ENCODE measurements at places on chromosomes 7 and 10.

DNA sequence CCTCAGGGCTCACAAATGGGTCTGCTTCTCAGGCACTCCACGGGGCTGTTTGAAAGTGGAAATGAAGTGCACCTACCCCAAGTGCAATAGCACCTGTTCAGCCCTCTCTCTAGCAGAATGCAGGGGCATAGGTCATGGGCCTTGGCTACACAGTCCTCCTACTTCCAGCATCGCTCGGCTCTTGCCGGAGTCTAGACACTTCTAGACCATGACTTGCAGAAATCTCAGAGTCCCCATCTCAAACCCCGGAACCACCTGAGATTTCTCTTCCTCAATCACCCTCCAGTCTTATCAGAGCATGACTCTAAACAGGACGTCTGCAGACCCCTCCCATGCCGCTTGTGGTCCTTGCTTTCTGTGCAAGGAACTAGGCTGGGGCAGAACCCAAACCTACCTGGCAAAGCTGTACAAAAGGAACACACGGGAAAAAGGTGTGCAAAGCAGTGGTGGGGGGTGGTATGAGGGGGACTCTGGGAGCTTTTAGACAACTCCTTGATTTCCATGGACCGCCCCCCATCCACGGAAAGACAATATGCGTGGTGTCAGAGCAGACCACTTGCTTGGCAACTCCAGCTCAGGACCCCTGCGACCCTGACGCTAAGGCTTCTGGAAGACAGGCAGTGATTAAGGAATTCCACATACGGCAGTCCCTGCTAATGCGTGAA lies 13.8 kb downstream of the TMEM273 start:
- DNase-seq: no peak

- no peak for DNase-seq
These were observed 345.7 kb downstream of the PTPRN2 start for GRCh38 chr7:158241919-158242318.

DNA sequence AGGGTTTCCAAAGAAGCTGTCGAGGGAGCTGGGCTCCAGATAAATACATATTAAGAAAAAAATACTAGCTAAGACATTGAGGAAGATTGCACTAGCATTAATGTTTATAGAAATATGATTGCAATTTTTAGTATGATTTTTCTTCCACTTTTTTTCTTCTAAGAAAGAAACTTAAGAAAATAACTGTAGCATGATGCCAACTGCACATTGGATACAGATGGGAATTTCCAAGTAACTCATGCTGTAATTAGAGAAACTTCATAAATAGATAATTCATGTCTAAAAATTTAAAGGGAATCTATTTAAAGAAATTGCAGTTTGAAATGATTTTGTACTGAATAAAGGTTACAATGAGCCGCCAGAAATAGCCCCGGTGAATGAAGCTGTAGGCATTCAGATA lies 119.4 kb downstream of the POLR1F start:
- DNase-seq: no peak

DNA sequence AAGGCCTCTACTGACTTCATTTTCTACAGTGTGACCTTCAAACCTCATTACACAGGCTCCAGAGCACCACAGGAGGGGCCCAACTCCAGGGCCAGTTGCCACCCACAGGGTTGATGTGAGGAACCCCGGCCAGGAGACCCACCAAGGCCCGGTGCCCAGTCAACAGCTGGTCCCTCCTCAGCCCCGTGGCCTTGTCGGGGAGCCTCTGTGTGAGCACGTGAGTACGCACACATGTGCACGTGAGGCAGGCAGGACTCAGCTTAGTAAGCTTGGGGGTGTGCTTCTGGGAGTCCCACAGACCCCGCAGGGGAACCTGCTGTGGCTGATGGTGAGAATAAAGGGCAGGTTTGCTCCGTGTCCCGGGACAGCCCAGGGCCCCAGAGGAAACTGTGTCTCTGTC lies 104.5 kb downstream of the VIPR2 start:
- no peak for DNase-seq

GRCh38 chr10:3173171-3173878 lies 743 bp upstream of the PITRM1 start:
- peak; percentile 66 for DNase-seq

- DNase-seq: no peak
These were observed 2.4 kb upstream of the SERPINE1 start for GRCh38 chr7:101124376-101125056.

GRCh38 chr10:79409726-79410085 lies 35.7 kb downstream of the ZCCHC24 start:
- no peak for DNase-seq

DNA sequence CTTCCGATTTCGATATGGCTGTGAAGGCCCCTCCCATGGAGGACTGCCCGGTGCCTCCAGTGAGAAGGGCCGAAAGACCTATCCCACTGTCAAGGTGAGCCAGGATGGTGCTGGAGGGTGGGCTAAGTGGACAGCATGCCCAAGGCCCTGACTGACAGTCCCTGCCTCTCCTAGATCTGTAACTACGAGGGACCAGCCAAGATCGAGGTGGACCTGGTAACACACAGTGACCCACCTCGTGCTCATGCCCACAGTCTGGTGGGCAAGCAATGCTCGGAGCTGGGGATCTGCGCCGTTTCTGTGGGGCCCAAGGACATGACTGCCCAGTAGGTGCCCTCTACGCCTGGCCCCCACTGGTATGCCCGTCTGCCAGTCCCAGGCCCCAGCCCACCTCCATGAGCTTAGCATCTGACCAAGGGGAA lies 1.2 kb downstream of the NFKB2 start:
- no peak for DNase-seq

GRCh38 chr7:27576360-27576944 lies 86.2 kb downstream of the HIBADH start:
- no peak for DNase-seq

GRCh38 chr10:78886129-78886528 lies 182.6 kb upstream of the ZMIZ1 start:
- no peak for DNase-seq

DNA sequence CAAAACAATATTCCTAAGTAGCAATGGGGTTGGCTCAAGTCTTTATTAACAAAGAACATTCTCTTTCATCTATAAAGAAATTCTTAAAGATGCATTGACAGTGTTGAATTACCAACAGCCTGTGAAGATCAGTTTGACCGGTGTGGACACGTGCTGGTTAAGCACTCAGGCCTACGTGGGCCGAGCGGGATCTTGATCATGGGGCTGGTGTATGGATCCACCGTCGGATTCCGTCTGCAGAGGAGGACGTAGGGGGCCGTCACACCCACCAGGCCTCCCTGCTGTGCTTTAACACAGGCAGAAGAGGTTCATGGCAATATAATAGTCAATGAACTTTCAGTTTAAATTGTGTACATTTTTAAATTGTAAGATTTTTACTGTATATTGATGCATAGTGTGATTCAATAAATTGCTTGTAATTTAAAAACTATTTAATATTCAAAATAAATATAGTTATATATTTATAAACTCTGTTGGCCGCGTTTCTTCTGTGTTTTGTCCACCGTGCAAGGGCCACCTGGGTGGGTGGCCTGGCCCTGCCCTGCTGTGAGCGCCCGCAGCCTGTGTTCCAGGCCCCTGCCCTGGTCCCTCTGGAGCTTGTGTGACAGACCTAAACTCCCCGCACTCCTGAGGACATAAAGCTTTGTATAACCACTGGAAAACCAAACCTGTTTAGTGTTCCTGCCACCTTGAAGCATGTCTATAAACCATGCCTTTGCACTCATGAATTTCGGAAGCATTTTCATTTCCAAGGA lies 1.9 kb upstream of the BHLHA15 start:
- DNase-seq: no peak

- no peak for DNase-seq
These were observed 8.3 kb upstream of the ATP6V0E2 start for GRCh38 chr7:149865437-149865836.

Data from activated gamma-delta T cell (primary cell).